Stimulated activated CD4-positive, alpha-beta T cell treated with anti-CD3 and anti-CD28 coated beads, TNF-alpha, amount 100 ng/mL, for 48 hours (primary cell): ENCODE measurements at places on chromosomes 3 and 15.

- no peak for DNase-seq
Measured at GRCh38 chr3:189458528-189458927, 172.7 kb upstream of the TP63 start.

DNA sequence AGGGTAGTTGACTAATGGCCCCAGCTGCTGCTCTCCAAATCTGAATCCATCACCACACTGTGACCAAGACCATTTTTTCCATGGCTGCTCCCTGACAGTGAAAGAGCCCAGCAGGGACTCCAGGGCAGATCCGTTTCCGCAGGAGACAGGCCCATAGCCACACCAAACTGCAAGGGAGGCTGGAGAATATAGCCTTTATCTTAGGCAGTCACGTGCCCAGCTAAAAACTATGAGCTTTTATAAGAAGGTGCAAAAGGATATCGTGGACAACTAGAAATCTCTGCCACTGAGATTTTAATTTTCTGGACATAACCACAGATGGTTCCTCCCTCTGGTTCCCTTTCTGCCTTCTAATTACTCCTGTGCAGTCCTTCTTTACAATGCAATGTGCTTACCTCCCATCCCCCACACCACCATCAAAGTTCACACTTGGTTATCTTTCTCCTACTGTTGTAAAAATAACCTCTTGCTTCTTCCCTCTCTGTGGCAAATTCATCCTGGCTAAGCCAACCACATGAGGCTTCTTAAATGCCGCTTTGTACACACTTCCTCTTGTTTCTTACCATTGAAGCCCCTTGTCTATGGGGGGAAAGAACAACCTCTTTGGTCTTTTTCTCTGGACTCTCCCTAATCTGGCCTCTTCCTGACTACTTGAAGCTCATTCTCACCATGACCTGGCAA lies 233.7 kb downstream of the SHQ1 start:
- DNase-seq, result no peak

- DNase-seq, result no peak
Measured at GRCh38 chr3:46859001-46859710, 4.1 kb downstream of the MYL3 start.

GRCh38 chr3:134628884-134629283 lies 21.9 kb downstream of the KY start:
- DNase-seq, result no peak
